Fibroblast of skin of right biceps (primary cell): ENCODE measurements at places on chromosomes 2 and 18.

- no peak for DNase-seq
Observed at GRCh38 chr2:15205562-15205961, 355.6 kb downstream of the NBAS start.

DNA sequence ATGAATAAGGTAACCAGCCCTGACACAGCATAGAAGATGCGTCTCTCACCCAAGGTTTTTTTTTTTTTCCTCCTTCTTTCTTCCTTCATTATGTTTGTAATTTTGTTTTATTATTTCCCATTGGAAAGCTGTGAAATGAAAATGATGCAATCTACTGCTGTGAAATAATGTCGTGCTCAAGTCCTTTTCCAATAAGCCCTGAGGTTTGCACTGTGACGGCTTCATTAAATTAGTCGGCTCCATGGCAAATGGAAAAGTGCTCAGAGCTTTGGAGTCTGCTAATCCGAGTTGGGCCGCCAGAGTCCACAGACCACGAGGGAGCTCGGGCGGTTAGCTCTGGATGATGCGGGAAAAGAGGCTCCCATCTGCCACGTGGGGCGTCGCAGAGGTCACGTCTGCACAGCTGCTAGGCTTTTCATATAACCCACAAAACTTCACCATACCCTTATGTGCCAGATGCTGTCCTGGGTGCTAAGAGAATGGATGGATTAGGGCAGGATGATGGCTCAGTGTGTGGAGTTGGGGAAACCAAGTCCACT is 92.3 kb upstream of the CAPN13 start:
- DNase-seq = no peak

DNA sequence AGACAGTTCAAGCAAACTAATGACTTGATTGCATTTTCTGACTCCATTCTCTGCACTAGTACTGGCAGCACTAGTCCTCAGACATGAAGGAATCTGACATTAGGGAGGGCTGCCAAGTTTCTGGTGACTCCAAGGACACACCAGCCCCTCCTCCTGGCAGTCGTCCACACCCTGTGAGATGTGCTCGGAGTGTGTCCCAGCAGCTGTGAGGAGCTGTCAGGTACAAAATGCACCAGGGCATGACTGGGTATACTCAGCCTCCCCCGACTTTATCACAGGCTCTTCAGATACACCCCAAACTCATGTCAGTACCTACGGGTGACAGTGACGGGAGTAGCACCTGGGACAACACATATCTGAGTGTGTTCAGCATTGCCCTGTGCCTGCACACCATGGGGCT is 43.1 kb downstream of the EDAR start:
- no peak for DNase-seq

DNA sequence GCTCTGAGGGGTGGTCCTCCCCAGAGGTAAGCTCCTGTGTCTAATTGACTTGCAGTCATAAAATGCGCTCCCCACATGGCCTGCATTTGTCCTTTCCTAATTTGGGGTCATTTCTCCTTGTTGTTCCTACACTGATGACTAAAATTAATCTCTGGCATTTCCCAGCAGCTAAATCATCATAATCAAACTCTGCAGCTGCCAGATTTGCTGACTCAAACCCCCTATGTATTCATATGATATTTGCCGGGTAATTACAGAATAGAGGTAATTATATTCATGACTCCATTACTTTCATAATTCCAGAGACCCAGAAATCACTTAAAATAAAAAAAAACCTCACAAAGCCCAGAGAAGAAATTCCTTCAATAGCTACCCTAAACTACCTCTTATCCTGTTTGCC is 331.4 kb upstream of the KLHL29 start:
- DNase-seq = peak; percentile 1

GRCh38 chr2:75580606-75581005 is 19.9 kb upstream of the EVA1A start:
- DNase-seq = no peak

GRCh38 chr18:79785831-79786230 is 11.9 kb upstream of the KCNG2 start:
- no peak for DNase-seq

DNA sequence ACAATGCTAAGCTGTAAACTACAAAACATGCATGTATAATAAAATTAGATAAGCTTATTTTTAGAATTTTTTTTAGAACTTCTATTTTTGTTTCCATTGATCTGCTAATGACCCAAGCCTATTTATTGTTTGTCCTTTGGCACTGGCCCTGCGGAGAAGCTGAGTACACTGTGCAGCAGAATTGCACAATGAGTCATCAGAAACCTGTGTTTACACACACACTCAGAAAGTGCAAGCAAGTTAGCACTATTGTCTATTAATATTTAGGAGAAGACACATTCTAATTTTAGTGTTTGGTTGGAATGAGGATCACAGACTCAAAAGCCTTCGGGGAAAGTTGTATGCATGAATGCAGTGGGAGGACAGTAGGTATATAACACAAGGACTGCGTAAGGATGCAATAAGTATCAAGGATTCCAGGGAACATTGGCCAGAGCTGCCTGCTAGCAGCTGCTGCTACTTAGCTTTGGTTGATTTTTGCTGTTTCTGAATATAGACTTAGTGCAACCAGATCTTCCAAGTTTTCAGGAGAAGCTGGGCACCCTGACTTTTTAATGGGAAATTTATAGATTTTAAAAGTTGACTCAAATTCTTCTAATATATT is 128.2 kb downstream of the KCNH7 start:
- no peak for DNase-seq

GRCh38 chr2:162435676-162436075 is 91.7 kb downstream of the GCA start:
- DNase-seq = no peak

DNA sequence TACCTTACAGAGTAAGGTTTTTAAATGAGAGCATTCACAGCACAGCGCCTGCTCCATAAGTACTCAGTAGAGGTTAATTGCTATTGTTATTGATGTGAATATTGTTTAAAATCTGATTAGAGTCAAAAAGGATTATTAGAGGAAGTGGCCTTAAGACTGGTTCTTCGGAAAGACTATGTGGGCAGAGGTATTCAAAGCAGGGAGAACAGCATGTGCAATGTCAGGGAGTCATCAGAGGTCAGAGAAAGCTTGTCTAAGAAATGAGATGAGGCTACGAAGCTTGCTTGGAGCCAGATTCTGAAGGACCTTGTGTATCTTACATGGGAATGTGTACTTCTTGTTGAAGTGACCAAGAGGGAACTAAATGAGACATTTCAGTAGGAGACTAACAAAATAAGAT is 49.8 kb downstream of the PMS1 start:
- DNase-seq = no peak

DNA sequence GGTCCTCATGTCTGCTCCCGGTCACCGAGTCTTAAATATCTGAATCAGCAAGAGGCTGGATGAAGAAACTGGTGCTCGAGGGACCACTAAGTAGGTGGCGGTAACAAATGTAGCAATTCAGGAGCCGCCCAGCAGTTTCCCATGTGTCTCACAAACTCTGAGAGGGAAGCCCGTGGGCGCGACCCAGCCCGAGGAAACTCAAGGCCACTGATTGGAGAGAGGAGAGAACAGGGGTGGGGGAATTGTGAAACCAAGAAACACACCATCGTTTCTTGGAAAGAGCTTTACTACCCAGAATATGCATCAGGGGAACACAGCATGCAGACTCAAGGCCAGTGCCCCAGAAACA is 10.8 kb downstream of the MLPH start:
- DNase-seq = peak; percentile 71

DNA sequence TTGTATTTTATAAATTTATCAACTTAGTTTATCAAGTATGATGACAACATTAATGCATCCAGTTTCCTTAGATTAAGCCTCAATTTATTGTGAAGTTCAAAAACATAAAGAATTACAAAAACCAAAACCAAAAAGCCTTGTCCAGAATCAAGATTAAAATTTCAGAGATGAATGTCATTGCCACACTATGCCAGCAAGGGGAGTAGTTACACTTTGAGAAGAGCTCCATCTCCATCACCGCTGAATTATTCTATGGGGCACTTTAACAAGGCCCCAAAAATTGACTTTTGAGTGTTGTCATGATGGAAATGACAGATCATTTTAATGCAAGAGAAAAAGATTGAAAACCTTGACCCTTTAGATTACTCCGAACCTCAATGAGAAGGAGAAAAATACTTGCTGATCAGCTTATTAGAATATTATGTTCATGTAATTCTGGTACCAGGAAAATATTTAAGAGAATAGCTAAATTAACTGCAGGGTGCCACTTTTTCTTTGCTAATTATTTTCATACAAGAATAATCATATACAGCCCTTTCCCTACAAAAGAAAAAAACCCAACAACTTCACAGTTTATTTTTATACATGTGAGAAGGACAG is 152.5 kb upstream of the AQP4 start:
- no peak for DNase-seq

DNA sequence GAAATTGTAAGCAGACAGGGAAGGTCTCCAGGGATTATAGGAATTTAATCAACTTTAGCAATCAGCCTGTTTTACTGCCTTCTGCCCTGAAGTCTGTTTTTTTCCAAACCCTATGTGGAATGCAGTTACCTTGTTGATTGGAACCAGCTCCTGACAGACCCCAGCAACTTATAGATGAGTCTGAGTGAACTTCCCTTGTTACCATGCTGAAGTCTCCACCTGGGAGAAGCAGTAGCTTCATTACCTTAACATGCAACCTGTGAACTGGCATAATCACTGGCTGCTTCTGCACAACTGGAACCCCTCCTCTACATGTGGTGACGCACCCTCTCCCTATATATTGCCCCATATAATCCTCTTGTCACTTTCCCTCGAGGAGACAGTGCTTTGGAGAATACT is 226.3 kb upstream of the SPOPL start:
- peak; percentile 36 for DNase-seq

- peak; percentile 88 for DNase-seq
Observed at GRCh38 chr18:47265197-47265596, 13.7 kb upstream of the SKOR2 start.

DNA sequence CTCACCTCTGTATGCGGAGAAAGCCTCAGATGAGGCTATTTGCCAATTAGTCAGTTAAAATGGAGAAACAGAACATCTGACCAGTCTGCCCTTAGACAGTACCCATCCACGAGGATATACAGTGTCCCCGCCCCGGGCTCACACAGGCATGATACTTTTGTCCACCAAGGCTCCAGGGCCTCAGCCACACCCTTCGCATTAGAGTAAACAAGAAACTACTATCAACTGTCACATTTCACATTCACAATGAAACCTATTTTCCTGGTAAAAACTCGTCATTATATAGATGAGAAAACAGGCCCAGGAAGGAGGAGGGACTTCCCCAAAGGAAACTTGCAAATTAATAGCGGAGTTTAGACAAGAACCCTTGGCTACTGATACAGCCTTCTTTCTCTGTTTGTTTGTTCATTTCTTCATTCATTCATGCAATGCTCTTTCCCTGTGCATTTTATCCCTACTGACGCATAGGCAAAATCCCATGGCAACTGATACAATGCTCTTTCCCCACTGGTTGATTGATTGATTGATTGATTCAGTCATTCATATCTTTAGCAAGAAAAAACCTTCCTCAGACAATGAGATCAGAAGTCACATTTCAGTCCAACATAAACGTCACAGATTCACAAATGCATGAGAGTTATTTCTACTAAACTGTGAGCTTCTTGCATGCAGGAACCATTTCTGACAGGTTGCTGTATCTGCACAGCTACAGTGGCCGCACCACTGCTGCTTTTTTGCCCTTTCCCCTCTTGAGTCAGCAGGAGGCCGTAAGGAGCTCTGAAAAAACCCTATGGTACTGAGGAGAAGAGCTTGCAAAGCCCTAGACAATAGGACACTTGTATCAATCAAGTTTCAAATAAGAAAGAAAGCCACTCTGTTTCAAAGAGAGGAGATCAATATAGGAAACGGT is 777.1 kb downstream of the RNF144A start:
- DNase-seq = no peak

DNA sequence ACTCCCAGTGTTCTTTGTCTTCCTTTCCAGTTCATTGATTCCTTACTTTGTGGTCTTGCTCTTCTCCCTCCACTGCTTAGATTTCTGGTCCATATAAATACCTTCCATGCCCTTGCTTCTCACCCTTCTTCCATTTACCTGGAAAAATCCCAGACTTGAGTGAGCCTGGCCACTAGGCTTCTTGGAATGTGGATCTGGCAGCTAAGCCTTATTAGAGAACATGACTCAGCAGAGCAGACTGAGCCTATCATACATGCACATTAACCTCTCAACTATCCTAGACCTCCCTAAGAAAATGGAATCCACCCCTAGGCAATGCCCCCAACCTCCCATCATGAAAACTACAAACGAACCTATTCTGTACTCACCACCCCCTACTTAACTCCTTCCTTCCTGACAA is 127.7 kb downstream of the RHBDD1 start:
- peak; percentile 81 for DNase-seq

DNA sequence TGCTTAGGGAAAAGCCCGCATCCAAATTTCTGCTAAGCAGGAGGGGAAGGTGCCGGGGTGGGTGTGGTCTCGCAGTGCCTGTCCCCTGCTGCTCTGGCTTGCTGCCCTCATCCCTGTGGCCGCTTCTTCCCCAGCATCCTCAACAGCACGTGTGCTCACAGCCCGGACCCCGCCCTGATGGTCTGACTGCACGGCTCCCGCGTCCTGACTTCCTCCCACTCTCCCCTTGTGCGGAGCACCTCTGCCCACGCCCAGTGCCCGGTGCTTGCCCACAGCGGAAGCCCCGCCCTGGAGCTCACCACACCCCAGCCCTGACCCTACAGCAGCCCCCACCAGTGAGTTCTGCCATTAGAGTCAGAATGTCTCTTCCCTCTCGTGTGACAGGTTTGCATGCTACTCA is 277.9 kb downstream of the NDUFA10 start:
- DNase-seq = no peak

- DNase-seq = no peak
Observed at GRCh38 chr18:63262369-63263335, 56.9 kb downstream of the BCL2 start.

- no peak for DNase-seq
Observed at GRCh38 chr2:106789185-106789584, 96.8 kb downstream of the ST6GAL2 start.

GRCh38 chr2:105754994-105755393 is 10.3 kb downstream of the NCK2 start:
- DNase-seq = no peak

DNA sequence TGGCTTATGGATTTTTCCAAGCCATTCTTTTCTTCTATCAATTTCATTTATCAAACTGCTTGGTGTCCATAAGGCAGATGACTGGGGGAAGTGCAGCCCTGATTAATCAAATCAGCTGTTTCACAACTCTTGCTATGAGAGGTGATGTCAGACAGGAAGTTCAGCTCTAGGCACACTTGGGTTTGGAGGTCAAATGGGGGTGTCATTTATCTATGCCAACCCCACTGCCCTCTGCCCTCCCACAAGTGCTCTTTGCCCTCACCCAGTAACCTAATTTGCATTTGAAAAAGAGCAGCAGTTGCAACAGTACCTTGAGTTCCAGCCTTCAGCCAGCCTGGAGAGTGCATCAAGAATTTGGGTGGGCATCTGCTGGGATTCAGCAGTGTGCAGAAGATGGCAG is 431.3 kb upstream of the SPRED2 start:
- DNase-seq = no peak

GRCh38 chr18:42517896-42518295 is 562.9 kb downstream of the PIK3C3 start:
- DNase-seq = no peak

- DNase-seq = no peak
Observed at GRCh38 chr2:232597362-232598079, 35.9 kb upstream of the EFHD1 start.
